ENCODE measurements at places on chromosomes 11 and 22.
A peak's percentile ranks its signal among the peaks of the same experiment; 100 is the strongest.

- DNase-seq, result no peak
Measured at GRCh38 chr11:46304605-46305179, 27.2 kb downstream of the CREB3L1 start.

GRCh38 chr11:43548916-43549315 is 131.6 kb upstream of the HSD17B12 start:
- DNase-seq, result no peak

DNA sequence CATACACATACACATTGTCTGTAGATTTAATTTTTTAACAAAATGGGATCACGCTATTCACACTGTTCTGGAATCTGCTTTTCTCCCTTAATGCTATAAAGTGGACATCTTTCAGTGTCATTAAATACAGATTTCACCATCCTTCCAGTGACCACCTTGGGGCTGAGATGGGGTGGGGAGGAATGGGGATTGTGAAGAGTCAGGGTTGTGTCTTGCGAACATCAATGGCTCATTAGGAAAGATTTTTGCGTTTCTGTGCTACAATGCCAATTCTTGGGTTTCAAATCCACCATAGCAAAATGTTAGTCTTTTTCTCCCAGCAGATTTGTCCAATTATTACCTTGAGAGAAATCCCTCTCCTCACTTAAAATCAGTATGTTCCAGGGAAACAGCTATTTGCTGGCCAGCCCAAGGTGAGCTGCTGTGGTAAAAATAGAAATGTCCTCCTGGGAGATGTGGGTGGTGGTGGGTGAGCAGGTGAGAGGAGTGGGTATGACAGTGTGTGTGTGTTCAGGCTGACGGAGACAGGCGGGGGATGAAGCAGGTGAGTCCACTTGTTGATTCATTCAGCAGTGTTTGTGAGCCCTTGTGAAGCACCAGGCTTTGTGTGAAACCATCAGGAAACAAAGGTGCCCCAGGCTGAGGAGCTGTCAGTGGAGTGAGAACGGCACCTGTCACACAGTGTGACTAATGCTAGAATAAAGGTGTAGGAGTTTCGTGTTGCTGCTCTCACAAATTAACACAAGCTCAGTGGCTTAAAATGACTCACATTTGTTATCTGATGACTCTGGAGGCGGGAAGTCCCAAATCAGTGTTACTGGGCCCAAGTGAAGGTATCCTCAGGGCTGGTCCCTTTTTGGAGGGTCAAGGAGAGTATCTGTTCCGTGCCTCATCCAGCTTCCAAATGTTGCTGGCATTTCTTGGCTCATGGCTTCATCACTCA is 1.7 kb upstream of the CBX6 start:
- DNase-seq, result no peak

GRCh38 chr22:19527861-19528417 is 3.7 kb upstream of the CLDN5 start:
- DNase-seq, result no peak

DNA sequence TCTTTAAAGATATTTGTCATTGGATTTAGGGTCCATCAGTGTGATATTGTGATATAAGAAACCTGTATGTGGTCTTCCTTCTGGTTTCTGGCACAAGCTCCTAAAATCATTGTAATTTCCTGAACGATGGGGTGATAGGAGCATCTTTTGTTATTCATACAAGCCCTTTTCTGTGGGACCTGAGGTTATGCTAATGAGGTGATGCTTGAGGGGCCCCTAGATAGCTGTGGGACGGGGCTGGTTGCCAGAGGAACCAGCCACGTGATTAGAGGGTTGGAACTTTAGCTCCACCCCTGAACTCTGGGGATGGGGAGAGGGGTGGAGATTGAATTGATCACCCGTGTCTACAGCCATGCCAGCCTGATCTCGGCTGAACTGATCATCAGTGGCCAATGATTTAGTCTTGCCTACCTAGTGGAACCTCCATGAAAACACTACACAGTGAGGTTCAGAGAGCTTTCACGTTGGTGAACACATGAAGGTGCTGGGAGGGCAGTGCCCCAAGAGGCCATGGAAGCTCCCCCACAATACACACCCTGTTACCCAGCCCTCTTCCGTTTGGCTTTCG is 62.8 kb downstream of the BCR start:
- no peak for DNase-seq

DNA sequence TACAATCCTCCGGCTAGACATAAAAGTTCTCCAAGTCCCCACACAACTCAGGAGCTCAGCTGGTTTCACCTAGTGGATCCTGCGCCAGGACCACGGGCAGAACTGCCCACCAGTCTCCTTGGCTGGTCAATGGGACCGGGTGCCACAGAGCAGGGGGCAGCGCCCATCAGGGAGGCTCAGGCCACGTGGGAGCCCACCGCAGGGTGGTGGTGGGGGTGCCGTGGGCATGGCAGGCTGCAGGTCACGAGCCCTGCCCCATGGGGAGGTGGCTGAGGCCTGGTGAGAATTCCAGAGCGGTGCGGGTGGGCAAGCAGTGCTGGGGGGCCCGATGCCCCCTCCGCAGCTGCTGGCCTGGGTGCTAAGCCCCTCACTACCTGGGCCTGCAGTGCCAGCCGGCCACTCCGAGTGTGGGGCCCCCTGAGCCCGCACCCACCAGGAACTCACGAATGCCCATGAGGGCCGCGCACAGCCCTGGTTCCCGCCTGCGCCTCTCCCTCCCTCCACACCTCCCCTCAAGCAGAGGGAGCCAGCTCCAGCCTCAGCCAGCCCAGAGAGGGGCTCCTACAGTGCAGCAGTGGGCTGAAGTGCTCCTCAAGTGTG is 1091.9 kb upstream of the TENM4 start:
- no peak for DNase-seq

- DNase-seq, result no peak
Measured at GRCh38 chr11:46674463-46675287, 25.7 kb downstream of the ARHGAP1 start.

DNA sequence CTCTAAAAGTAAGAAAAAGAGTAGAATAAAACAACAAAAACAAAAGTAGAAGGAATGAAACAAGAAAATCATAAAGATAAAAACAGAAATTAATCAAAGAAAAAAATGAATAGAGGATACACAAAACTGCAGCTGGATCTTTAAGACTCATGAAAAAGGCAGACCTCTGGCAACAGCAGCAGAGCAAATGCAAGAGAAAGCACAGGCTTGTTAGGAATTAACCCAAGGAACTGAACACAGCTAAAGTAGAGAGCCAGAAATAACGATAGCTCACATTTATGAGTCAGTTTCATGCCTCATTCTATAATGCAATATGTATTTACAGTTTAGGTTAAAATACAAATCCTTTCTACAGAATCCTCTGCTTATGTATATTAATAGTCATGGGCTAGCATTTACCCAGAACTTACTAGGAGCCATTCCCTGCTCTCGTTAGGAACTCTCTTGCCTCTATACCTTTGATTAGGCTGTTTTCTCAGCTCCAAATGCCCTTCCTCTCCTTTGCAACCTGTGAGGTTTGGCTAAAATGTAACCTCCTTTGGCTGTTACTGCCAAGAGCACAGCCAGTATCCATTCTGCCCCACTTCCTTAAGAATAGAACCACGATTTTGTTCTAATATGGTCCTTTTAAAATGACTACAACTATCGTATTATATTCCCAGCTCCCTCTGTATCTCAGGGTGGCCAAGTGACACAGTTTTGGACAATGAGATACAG is 38.3 kb upstream of the NFAM1 start:
- DNase-seq, result no peak

DNA sequence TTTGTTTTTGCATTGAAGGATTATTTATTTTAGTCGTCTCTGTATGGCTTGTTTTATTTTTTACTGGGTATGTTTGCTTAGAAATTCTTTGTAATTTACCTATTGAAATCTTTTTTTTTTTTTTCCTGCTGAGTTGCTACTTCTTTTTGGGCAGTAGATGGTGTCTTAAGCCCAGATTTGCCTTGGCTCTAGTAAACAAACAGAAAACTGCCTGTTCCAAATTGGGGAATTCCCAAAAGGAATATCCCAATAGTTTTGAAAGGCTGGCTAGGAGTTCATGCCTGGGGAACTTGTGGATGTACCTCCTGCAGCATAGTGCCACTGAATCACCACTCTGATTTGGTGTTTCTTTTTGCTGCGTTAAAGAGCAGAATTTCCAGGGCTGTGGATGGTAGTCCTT is 17.7 kb downstream of the PAMR1 start:
- no peak for DNase-seq

GRCh38 chr11:12185914-12186313 is 75.5 kb downstream of the MICAL2 start:
- DNase-seq, result no peak

DNA sequence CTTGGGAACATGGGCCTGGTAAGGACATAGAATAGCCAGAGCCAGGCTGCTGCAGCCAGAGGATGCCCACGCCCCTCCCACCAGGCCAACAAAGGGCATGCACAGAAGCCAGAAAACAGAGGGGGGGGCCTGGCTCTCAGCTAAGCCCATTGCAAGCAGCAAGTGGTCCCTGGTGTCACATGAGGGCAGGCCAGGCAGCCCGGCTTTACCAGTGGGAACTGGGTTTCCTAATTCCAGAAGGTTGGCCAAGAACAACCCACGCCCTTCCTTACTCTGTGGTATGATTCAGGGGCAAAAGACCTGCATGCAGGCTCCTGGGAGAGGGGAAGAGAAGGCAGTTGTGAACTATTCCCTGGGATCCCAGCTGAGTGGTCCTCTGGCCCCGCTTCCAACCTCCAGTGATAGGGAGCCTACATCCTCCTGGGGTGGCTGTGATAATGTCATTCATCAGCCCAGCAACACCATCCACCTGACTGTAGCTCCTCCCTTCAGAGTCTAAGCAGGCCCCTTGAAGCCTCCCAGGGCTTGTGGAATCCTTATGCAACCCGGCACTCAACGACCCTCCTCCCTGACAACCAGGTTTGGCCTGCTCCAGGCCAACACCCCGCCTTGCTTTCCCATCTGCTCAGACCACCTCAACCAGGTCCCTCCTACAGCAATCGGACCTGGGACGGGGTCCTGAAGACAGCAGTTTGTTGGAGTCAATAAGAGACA is 62.1 kb upstream of the LMO1 start:
- no peak for DNase-seq

GRCh38 chr11:47415949-47416472 is 7.6 kb downstream of the SLC39A13 start:
- DNase-seq, result peak; percentile 93

- DNase-seq, result no peak
Measured at GRCh38 chr22:17971711-17972110, 52.6 kb downstream of the MICAL3 start.

DNA sequence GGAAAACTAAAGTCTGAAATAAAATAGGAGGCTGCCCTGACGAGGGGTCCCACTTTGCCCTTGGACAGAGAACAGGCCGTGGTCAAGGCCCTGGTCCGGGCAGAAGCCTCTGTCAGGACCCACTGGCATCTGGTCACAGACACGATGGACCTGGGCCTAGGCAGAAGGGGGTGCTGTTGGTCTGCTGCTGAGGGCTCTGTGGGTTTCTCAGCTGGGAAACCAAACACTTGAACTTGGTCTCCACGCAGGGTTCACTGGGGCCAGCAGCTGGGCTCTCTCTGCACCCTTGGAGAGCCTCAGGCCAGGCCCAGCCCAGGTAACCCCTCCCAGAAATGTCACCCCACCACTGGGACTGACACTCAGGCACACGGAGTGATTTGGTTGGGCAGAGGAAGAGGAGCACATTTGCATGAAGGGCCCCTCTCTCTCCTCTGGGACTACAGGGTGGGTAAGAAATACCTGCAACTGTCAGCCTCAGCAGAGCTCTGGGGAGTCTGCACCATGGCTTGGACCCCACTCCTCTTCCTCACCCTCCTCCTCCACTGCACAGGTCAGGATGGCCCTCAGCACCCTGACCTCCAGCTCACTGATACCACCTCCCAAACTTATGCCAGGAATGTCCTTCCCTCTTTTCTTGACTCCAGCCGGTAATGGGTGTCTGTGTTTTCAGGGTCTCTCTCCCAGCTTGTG is 48.1 kb upstream of the TOP3B start:
- no peak for DNase-seq

DNA sequence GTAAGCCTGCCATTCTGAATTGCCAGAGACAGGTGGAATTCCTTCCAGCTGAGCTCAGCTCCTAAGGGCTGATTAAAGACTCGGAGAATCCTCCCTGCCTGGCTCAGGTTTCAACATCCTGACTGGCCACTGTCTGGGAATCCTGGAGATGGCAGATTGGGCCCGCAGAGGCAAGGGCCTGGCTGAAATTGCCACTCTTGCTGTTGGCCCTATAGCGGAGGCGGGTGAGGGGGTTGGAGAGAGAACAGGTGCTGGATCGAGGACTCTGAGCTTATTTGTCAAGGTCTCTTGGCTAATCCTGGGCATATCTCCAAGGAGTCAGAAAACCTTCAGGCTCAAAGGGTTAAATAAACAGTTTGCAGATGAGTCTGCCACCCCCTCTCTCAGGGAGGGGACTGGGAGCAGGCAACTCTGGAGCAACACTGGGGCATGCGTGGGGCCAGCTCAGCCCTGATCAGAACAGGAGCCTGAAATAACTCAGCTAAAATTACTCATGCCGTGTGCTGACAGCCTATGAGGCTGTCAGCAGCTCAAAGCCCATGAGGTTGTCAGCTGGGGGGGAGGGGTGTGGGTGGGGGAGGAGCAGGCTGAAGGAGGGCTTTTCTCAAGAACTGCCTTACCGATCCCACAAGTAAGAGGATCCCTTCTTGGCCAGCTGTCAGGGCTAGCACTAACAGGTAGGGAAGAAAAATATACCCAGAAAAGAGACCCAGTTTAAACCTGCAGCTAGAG is 14.7 kb upstream of the MFRP start:
- no peak for DNase-seq

DNA sequence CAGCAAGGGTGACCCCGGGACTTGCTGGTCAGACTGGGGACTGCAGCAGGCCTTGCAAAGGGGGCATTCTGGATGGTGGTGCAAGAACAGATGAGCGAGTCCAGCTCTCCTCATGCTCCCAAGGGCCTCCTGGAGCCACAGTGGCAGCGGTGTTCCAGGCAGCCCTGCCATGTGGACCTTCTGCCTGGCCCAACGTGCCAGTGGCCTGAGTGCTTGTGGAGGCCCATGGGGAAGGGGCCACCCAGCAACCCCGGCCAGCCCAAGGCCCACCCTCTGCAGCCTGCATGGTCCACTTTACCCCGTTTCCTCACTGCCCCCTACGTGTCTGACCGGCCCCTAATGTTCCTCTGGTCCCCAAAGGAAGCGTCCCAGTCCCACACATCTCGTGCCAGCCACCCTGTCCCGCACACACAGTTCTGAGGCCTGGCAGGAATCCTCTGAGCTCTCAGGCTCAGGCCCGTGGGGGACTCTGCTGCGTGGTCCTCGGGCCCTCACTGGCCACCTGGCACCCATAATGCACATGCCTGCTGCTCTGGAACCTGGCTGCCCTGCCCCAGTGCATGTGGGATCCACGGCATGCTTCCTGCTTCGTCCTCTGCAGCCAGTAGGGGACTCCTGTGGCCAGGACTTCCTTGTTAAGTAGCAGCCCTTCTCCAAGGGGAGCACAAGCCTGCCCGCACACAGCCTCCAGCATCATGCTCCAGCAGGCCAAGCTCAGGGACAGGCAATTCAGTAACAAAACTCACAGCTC is 85.5 kb downstream of the DGCR2 start:
- no peak for DNase-seq
